NCI-H2081 (cell line): ENCODE measurements at places on chromosomes 11 and 22.

DNA sequence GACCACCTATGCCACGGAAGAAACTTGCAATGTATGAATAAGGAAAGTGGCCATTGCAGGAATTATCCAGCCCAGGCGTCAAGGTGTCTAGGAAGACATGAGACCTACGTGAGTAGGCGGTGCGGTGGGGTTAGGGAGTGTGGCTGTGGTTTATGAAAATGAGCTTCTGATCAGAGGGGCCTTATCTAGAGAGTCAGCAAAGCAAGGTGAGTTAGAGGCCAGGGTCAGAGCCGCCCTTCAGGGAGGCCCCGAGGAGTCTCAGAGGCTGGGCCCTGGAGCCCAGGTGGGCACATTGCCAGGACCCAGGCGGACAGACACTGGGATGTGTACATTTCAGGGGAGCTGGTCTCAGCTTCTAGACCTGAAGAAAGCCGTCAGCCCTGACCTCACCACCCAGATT, 13.8 kb upstream of the LINC01488 start:
- no peak for DNase-seq

DNA sequence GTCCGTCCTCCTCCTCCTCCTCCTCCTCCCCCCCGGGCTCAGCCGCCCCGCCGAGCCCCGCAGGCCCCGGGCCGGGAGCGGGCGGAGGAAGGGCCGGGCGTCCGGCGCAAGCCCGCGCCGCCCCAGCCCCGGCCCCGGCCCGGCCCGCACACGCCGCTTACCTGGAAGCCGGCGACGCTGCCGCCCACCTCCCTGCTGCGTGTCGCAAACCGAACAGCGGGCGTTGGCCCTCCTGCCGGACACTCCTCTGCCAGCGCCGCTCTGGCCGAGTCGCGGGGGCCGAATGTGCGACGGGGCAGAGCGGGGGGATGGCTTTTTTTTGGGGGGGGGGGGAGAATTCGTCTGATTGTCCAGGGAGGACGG, 1.1 kb downstream of the IGF2 start:
- DNase-seq = no peak

DNA sequence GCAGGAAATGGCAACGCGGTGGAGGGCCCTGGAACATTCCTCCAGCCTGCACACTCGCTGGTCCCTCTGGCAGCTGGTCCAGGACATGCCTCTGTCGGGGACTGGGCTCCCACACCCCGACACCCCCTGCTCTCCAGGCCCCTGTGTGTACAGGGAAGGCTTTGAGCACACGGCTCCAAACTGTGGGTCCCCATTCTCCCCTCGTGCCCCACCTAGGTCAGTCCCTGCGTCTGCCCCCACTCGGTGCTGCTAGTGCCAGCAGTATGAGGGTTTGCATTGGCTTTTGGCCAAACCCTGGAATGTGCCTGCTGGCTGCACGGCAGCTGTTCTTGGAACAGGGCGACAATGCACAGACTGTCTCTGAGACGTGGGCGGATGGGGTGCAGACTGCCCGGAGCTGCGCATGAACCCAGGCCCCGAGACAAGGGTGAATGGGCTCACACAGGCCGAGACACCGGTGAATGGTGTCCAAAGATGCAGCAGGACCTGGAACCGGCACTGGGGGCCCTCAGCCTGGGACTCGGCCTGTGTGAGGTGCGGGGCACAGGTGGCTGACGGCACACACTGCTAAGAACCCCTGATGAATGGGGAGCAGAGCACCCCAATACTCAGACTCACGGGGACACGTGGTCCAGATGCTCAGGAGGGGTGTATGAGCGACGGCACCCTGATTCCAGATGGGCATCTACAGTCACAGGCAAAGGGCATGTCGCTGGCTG, 7.5 kb upstream of the SYT8 start:
- DNase-seq = peak; percentile 64

- peak; percentile 34 for DNase-seq
Measured at GRCh38 chr11:57458410-57459163, 1.7 kb upstream of the RTN4RL2 start.

DNA sequence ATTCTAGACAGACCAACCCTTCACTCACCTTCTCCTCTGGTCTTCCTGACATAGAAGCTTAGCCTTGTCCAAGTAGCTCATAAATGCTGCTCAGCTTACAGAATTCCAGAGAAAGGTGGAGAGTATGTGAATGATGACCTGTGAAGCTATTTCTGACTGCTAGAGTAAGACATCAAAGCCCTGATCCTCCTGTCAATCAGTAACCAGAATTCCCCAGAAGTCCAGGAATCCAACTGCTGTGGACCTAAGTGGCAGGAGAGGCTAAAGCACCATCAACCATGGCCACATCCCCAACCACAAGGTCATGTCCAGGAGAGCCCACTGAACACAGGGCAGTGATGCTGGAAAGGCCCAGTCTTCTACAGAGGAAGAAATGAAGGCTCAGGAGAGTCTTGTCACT, 2.6 kb downstream of the OR51G2 start:
- no peak for DNase-seq

- no peak for DNase-seq
Measured at GRCh38 chr11:111135778-111136570, 109.6 kb upstream of the POU2AF2 start.

DNA sequence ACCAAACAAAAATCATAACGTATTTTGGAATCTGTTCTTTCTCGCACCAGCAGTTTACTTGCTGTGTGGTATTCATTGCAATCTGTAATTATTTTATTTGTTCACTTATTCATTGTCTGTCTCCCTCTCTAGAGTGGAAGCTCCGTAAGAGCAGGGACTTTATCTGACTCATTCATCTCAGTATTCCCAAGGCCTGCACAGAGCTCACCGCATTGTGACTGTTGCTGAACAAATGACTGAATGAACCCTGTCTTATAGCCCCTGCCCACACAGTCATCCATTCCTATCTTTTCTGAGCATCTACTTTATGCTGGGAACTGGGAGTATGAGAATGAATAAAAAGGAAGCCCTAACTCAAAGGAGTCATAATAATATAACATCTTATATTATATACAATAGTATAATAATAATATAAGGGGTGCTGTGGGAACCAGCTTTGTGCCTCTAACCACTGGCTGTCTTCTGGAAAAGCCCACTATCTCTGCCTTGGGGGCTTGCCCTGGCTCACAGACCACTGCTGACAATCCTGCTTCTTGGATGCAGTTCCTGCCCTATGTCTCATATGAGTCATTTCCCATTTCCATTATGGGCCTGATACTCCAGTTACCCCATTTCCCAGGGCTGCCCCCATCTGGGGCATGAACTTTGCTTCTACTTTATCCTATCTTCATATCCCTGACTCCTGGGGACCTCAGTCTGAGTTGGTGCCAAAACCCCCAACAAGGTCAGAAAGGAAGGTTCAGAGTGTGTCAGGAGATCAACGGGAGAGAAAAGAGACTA, 11.0 kb downstream of the XRRA1 start:
- no peak for DNase-seq

DNA sequence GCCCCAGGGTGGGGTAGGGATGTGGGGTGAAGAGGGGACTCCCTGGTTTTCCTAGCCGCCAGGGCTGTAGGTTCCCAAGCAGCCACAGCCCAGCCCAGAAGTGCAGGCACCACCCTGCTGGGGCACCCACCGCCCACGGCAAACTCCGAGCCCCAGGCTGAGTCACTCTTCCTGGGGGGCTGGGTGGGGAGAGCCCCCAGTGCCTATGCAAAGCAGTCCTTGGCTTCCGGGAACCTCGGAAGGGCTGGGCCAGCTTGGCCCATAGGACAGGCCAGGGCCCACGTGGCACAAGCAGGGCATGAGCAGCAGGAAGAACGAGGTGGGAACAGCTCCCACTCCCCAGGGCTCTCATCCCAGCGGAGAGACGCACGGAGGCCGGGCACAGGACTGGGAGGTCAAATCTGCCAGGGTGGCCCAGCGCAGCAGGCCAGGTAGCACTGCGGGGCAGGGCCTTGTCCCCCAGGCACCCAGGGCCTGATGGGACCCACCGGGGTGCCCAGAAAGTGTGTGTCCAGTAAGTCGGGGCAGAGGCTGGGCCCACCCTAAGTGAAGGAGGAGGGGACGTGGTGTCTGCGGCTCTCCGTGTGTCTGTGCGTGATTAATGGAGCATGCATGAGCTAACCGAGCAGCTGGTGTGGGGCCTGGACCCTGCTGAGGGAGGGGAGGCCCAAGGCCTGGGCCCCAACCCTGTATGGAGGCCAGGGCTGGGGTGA, 4.6 kb upstream of the IL17REL start:
- no peak for DNase-seq
